ENCODE measurements at places on chromosomes 11 and 22.

DNA sequence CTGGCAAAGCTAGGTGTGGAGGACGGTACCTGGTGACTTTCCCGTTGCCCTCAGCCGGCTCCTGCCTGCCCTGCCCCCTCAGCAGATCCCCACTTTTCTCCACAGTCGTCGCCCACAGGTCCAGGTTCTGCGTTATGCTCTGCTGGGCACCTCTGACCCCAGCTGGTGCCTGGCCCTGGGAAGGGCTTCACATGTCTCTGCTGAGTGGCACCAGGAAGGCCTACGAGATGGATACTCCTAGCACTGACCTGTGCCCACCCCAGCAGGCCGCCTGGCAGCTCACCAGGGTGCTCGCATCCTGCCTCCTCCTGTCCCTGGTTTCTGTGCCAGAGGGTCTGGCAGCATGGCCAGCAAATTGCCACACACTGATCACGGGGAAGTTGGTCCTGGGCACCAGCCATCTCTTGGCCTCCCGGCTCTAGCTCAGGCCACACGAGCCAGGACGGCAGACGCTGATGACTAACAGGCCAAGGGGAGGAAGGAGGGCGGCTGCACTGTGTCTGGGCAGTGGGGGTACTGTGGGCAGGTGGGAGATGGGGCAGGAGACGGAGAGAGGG is 13.8 kb downstream of the CARS1 start:
- no peak for DNase-seq

DNA sequence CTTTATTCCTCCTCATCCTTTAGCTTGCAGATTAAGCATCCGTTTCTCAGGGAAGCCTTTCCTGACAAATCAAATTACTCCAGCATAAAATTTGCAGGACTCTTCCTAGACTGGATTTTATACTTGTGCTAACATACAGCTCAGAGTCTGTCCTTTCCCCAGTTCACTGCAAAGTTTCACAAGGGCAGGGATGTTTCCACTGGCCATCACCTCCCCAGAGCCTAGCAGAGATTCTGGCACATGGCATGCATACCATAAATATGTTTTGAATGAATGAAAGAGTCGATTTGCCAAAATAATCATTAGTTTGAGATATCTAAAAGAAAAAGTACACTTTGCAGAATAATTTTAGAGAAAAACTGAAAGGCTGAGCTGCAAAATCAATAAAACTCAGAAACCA is 10.6 kb downstream of the MSANTD4 start:
- DNase-seq: no peak

DNA sequence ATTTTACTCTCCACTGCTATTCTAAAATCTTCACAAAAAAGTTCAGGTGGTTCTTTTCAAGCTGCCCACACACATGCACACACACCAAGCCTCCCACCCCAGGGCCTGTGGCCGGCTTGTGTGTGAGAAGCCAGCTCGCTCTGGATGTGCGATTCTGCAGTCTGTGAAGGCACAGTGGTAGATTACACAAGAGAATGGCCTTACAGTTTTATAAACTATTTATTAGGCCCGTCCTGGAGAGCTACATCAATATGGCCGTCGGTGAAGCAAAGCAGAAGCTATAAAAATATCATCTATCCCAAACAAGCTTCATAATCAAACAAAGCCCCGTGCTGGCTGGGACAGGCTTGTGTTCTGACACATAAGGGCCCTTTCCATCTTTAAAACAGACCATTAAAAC is 240.5 kb downstream of the OPCML start:
- no peak for DNase-seq

- DNase-seq: no peak
These were observed 43.4 kb downstream of the CCDC81 start for GRCh38 chr11:86418106-86418505.

GRCh38 chr11:81986556-81987161 is 747.0 kb downstream of the FAM181B start:
- no peak for DNase-seq

DNA sequence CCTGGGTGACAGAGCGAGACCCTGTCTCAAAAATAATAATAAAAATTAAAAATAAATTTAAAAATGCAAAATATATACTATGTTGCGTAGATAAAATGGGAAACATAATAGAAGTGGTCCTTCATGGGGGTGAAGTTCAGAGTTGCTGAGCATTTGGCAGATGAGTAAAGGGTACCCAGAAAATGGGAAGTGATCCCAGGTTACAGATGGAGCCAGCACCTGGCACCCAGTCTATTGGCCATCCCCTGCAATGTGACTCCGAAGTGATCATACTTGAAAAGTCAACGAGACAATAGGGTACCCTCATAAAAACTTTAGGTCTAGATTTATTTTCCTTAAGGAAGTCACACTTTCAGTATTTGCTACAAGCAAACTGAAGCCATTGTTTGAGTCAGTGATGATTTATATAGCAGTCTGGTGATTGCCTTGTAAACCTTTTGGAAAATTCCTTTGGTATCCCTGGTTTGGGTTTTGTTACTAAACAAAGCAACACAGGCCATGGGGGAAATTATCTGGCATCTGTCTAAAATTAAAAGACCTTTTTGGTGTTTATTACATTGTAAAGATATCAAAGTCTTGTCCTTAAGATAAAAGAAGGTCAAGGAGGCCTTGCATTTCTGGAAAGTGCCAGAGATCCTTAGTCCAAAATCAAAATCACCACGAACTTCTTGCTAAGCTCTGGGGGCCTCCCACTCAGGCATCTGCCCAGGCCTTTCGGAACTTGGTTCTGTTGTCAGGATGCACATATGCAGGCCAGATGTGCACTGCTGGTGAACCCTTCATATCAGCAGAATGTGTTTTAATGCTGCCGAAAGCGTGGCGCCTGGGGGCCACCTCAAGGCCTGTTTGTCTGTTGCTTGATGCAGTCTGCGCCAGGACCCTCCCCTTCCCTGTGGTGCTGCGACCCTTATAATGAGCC is 4.3 kb downstream of the SMARCB1 start:
- no peak for DNase-seq

- no peak for DNase-seq
These were observed 171.9 kb upstream of the GRK3 start for GRCh38 chr22:25392584-25392983.

Data from CD4-positive, alpha-beta memory T cell (primary cell).